ENCODE measurements at places on chromosomes 3 and 15.

GRCh38 chr3:12179441-12179840, 20.7 kb upstream of the TIMP4 start:
- no peak for DNase-seq

DNA sequence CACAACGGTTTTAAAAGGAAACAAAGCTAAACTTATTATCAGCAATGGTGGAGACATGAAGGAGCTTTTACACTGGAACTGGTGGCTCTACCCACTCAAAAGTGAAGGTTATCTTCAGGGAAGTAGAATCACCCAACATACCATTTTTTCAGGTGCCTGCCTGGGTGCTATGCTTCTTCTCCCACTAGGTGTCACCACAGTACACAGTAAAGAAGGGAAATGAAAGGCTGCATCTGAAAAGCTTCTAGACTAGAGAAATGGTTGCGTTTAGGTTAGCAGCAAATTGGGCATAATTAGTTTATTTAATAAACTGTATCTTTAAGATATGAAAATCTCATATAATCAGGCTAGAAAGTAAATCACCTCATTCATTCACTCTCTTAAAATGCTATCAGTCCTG, 47.0 kb upstream of the SELENOK start:
- no peak for DNase-seq

DNA sequence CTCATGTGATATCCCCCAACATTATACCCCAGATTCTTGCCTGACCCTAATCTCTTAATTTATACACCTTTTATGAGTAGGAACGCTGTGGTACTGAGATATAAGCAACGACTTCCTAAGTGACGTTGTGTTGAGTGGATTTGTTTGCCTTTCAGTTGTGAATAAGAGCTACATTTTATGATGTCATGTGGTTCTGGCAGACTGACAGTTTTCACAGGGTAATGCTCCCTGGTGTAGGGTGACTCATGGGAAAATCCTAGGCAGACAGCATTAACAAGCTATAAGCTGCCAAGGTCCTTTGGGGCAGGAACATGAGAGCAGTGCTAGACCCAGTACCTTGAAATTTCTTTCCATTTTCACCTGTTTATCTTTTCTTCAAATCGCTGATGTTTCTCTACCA, 11.2 kb downstream of the C3orf52 start:
- DNase-seq: no peak

DNA sequence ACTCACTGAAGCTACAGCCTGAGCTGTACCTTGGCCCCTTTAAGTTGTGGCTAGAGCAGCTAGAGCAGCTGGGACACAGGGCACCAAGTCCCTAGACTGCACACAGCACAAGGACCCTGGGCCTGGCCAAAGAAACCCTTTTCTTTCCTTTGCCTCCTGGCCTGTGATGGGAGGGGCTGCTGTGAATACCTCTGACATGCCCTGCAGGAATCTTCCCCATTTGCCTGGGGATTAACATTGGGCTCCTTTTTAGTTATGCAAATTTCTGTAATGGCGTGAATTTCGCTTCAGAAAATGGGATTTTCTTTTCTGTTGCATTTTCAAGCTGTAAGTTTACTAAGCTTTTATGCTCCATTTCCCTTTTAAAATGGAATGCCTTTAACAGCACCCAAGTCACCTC, 611.2 kb upstream of the ARPP21 start:
- no peak for DNase-seq
